ENCODE measurements at places on chromosomes 5 and 9.

DNA sequence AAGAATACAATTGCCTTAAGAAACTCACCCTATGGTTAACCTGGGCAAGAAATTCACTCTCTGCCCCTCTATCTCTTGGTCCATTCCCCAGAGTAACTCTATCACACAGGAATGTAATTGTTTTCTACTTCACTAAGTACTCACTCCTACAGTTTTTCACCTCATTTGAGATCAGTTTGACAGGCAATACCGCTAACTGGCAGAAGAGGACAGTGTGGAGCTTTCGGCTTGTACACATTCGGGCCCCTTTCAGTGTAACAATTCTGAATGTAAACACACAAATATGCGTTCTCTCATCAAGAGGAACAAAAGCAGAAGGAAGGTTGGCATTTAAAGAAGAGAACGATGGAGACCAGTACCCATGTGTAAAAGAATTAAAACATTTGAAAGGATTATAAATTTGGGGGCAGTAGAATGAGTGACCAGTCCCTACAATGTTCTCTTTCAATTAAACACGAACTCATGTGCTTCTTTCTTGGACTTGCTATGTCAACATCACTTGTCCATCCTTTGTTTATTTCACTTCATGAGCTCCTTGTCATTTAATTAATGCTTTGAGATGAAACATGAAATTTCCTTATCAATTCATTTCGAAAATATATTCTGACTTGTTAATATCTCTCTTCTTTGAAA lies 188.5 kb upstream of the GRAMD2B start:
- no peak for DNase-seq

- no peak for DNase-seq
Observed at GRCh38 chr9:76644647-76645250, 119.5 kb upstream of the PCA3 start.

GRCh38 chr9:110255034-110255462 lies 1.3 kb downstream of the TXN start:
- DNase-seq: no peak

DNA sequence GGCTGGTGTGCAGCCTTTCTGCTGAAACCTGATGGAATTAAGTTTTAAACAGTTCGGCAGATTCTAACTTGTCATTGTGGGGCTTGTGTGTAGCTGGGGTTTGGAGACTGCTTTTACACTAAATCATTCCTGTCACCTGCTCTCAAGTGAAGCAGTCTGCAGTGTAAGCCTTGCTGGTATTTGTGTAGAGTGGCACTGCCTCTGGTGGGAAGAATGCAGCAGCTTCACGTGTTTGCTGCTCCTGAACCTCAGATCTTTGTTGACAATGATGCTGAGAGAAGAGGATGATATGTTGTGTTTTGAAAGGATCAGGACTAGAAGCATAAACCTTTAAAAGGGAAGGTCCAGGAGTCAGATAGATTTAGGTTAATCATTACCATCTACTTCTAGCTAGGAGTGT lies 88.1 kb downstream of the KDM4C start:
- no peak for DNase-seq

DNA sequence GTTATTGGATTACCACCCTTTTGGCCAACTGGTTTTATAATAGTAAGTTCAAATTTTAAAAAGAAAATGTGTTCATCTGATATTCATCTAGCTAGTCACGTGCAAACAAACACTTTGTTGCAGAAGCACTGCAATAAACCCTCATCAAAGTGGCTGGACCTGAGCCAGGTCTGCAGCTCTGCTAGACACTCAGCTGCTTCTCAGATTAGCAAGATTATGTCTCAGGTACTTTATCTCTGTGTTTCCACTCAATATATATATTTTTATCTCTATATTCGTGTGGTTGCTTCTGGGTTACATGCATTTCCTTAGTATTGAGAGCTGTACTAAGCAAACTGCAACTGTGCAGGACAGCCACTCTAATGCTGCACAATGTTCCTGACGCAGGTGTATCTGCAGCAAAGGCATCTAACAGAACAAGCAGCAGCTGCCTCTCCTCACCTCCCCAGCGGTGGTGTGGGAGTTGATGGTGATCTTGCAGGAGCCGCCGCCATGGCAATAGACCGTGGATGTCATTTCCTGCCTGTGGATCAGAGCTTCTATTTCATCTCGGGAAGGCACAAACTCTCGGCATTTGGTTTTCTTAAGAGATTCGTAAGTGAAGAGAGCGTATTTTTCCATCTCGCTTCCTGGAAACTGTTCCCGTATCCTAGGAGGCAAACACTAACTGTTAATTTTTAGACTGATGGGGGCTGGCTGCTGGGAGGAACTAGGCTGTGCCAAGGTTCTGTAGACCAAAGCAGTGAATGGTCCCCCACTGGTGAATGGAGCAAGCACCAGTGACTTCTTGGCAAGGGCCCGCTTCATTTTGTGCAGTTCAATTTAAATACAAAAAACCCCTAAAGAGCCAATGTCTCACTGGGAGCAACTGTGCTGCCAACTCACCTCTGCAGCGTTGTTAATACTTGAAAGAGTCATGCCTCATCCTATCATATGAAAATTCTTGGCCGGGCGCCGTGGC lies 56.7 kb upstream of the RETREG1 start:
- DNase-seq: no peak

DNA sequence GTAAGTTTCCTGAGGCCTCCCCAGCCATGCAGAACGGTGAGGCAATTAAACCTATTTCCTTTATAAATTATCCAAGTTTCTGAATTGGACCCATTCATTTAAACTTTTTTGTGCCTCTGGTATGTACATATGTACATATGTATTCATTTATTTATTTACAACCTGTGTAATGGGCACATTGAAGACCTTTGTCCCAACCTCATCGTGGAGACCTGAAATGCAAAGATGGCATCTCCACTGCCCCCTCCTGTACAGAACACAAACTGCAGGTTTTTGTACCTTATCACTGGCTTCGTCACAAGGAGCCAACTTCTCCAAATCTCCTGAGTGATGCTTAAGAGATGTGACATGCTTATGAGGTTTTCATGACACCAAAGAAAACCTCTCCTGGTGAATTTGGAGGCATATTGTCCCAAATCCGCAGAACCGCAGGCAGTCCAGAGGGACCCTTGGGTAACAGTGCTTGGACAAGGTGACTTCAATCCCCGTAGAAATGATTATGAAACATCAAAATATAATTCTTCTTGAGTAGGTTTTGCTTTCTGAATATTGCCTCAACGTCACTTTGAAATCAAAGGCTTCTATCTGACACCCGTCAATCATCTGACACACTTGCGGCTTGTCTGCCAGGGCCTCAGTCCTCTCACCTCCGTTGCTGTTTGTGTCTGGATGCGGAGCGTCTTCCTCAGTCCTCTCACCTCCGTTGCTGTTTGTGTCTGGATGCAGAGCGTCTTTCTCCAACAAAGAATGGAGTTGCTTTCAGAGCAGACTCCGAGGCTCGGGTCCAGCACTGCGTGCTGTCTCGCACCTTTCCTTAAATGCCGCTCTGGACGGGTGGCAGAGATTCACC lies 135.0 kb upstream of the IRX4 start:
- no peak for DNase-seq

DNA sequence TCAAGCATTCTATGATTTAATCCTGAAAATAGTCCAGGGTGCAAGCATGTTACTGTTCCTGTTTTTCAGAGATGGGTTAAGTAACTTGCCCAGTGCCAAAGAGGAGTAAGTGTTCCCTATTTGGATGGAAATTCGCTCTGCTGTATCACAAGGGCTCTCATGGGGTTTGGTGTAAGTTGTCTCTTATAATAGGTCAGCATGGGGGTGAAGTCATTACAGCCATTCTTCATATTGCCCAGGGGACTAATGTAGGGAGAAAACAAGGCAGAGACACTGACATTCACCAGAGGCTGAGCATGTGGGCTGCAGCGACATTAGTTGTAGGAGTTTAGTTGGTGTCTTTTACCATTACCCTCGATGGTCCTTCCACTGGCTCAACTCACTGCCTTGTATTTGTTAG lies 142.1 kb upstream of the GLRA1 start:
- no peak for DNase-seq

DNA sequence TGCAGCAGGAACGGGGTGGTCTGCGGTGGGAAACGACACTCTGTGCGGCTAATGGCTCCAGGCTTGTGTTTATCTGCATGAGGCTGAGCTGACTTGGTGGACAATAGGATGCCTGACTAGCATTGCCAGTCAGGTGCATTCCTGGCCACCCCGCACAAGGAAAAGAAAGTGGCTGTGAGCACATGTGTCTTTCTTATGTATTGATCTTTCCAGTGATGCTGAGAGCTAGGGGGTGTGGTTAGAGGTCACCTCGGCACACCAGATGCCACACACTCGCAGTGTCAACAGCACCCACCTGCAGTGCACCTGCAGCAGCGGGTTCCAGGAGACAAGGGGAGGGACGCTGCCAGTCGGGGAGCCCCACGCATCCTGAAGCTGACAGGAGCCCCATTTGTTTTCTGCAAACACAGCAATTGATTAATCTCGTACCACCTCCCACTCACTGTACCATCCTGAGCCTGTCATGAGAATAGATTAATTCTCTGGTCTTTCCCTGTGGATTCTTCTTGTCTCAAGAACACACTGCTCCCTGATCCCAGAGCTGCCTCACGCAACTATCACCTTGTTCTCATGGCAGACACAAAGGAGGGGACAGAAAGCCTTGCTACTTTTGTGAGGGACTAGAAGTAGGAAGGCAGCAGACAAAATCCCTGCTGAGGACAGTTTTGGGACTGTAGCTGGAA lies 251.7 kb upstream of the WWC1 start:
- no peak for DNase-seq

DNA sequence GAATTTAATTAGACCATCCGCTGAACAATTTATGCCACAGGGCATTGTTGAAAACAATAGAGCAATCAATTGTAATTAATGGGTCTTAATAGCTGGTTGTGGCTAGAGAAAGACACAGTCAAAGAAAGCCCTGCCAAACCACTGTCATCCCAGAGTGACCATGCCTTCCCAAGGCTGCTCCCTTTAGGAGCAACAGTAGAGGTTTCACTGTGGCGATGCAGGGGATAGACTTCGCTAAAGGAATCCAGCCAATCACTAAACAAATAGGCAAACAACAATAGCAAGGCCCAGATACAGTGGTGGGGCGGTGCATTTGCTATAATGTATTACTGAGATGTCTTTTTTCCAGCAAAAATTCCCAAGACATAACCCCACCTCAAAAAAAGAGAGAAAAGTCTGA lies 87.8 kb upstream of the SLC27A6 start:
- no peak for DNase-seq

- DNase-seq: no peak
Observed at GRCh38 chr9:8366161-8366926, 566.8 kb upstream of the DMAC1 start.

DNA sequence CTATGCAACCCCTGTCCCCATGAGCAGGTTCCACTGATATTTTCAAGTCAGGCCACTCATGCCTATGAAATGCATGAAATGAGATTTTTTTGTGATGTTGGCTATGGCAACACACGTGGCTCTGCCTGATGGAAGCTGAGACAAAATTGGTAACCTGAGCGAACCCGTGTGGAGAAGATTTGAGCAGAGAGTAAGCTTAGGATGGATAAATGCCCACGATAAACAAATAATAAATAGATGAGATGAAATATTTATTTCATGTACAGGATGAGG lies 153.4 kb upstream of the IER5L start:
- DNase-seq: no peak

- no peak for DNase-seq
Observed at GRCh38 chr5:142726188-142726731, 40.4 kb upstream of the FGF1 start.

DNA sequence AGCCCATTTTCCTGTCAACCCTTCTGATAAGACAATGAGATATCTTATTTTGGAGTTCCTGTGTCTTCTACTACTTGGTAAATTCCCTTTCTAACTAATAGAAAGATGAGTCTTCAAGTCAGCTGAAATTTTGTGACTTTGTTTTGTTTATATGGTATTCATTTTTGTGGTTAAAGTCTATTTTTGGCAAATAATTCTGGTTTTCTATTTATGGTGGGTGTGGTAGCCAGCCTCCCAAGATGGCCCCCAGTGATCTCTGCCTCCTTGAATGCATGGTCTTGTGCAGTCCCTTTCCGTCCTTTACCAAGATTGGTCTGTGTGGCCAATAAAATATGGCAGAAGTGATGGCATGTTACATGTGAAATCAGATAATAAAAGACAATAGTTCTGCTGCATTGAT lies 91.5 kb downstream of the NR3C1 start:
- no peak for DNase-seq

GRCh38 chr5:10583663-10584572 lies 20.0 kb downstream of the ANKRD33B start:
- DNase-seq: no peak

- no peak for DNase-seq
Observed at GRCh38 chr5:45383985-45384384, 312.2 kb downstream of the HCN1 start.

- no peak for DNase-seq
Observed at GRCh38 chr5:103487218-103487617, 75.4 kb downstream of the NUDT12 start.

- DNase-seq: peak; percentile 61
Observed at GRCh38 chr9:38689678-38690077, 30.3 kb downstream of the FAM240B start.

- no peak for DNase-seq
Observed at GRCh38 chr5:68747521-68747920, 346.3 kb upstream of the SLC30A5 start.

- no peak for DNase-seq
Observed at GRCh38 chr5:92749943-92750342, 831.1 kb downstream of the NR2F1-AS1 start.
